NCI-H510A (cell line): ENCODE measurements at places on chromosomes 2 and 18.

DNA sequence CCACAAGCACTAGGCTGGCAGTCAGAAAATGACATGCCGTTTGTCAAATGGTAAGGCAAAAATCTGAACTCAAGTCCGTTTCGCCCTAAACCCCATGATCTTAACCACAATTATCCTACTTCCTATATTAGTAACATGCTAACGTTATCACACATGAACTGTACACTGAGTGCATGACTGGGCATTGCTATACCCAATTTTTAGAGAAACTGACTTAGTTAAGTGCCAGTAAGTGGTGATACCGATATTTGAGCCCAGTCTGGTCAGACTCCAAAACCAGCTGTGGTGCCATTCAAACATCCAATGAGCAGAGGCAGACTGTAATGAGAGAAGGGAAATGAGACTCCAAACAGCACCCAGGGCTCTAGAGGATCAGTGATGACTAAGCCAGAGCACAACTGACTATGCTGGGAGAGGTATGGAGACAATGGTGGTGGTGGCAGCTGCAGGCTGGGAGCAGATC, 311.7 kb upstream of the PKDCC start:
- DNase-seq, result peak; percentile 6

- no peak for DNase-seq
Measured at GRCh38 chr2:181177376-181177775, 197.0 kb downstream of the UBE2E3 start.

GRCh38 chr2:128447538-128447995, 128.9 kb upstream of the HS6ST1 start:
- no peak for DNase-seq

- no peak for DNase-seq
Measured at GRCh38 chr2:240392948-240393830, 42.3 kb upstream of the GPC1 start.

GRCh38 chr2:173058673-173059072, 17.0 kb upstream of the MAP3K20 start:
- no peak for DNase-seq

DNA sequence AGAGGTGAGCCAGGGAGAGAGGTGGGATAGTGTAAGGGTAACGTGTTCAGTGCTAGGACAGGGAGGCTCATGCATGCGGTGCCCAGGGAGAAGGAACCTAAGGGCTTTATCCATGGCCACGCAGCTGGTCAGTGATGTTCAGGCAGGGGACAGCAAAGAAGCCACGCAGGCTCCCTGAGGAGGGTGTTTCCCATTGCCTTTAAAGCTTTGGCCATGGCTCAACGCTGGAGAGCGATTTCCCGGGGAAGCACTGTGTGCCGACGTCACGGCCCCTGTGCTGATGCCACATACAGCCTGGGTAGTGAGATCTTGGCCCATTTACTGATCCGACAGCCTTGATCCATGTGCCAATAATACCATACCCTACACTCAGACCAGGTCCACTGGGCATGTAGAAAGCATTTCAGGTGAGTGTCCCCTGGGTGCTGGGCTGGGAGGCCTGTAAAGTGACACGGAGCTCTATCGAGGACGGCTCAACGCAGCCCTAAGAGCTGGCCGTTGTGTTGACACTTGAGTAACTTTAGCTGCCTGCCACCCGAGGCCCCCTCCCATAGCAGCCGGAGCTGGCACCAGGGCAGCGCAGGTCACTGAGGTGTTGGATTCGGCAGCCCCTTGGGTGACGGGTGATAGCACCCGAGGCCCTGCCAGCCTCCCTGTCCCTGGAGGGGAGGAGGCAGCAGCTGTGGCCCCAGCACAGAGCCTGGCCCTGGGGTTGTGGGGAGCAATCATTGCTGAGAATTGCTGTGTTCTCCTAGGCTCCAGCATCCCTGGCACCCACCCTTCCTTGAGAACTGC, 41.4 kb downstream of the PDIA6 start:
- DNase-seq, result peak; percentile 16

DNA sequence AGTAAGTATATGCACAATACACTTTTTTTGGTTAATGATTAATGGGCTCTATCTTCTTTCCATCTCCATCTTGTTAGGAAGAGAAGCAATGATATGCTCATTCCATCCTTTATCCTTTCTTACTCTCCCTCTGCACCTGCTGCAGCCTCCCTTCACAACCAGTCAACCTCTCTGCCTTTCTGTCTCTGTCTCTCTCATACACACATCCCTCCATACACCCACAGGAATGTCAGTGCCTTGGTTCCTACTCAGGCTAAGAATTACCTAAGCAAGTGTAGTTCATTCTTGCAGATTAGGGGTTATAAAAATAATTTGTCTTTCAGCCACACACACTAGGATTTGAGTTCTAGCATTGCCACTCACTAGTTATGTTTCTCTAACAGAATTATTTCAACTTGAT, 45.6 kb downstream of the MAP2 start:
- no peak for DNase-seq

- no peak for DNase-seq
Measured at GRCh38 chr2:223418131-223418530, 184.0 kb downstream of the SCG2 start.

DNA sequence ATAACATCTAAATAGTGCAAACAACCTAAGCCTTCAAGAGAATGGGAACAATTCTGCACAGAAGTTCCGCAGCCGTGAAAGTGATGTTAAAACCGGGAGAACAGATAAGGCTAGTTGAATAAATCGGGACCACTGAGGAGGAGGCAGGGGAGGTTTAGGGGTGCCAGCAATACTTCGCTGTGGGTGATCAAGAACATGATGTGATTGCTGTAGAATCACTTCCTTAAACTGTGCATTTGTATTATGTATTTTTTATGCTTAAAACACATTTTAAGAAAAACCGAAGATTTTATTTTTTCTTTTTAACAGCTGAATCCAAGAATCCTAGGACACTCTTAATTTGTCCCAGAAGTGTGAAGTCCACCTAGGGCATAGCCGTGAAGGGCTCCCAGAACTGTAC, 33.6 kb downstream of the TTC32 start:
- DNase-seq, result no peak

DNA sequence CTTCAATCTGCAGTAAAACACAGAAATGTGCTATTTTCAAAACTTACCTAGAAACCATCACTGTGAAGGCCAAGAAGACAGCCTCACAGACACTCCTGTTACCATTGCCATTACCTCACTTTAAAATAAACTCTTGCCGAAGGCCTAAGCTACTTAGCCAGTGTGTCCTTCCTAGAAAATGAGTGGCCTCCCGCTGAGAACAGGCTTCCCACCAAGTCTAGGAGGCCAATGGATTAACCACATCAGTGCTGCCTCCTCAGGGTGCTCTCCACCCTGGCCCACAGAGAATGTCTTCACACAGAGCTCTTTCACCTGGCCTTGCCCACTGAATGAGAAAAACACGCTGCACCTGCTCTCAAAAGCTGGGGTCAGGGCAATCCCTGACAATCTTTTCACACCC, 47.5 kb downstream of the L3MBTL4 start:
- no peak for DNase-seq

DNA sequence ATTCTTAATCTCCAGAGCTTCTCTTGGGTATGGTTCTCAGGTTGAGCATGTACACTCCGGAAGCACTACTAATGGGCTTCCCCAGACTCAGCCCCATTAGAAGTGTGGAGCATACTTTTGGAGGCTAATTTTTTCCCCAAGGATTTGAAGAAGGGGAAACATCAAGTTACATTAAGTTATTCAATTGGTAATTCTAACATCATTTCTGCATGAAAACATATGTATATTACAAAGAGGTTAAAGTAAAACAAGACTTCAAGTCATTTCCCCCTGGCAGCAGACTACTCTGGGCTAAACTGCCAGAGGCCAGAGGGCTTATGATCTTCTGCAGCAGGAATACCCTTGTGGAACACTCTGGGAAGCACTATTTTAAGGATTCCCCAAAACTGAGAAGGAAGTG, 227.7 kb upstream of the STK17B start:
- DNase-seq, result no peak

- DNase-seq, result no peak
Measured at GRCh38 chr2:195251214-195251613, 405.8 kb upstream of the SLC39A10 start.

DNA sequence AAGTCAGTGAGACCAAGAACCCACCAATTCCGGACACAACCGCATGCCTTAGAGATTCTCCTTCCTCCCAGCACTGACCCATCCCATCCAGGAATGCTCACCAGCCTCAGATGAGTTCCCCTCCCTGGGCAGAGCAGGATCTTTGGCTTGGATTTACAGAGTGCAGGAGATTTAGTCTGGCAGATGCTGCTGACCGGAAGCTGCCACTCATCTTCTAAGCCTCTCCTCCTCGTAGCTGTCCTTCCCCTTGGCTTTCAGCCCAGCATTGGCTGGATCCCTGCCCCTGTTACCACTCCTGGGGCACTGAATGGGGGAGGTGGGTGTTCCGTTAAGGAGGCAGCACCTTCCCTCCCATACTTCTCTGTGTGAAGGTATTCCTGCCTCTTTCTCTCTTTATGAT, 53.2 kb downstream of the VWA3B start:
- no peak for DNase-seq

DNA sequence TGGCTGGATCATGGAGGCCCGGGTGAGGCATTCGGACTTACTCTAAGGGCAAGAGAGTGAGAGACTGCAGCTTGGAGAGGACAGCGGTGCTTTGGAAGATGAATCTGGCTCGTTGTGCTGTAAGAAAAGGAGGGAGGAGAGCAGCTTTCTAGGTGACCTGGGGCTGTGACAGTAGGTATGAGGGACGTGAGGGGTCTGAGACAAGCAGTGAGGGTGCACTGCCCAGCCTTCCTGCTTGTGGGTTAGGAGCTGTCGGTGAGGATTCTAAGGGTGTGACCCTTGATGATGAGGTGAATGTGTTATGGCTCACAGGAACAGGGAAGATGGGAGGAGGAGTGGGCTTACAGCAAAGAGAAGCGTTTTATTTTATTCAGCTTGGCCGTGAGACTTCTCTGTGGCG, 27.1 kb upstream of the RHOB start:
- no peak for DNase-seq
